Forelimb muscle (tissue), 1 donor: ENCODE measurements at places on chromosomes 1 and 21. TPM values are rescaled to one million over a fixed set of nuclear protein-coding genes. Genes with fewer than 3 reads are reported as not detected.
A peak's percentile ranks its signal among the peaks of the same experiment; 100 is the strongest.

- DNase-seq: no peak
These were observed 20.1 kb downstream of the FAAP20 start for GRCh38 chr1:2174348-2175054.

The CD164L2 gene
- polyA plus RNA-seq: not detected

DNA sequence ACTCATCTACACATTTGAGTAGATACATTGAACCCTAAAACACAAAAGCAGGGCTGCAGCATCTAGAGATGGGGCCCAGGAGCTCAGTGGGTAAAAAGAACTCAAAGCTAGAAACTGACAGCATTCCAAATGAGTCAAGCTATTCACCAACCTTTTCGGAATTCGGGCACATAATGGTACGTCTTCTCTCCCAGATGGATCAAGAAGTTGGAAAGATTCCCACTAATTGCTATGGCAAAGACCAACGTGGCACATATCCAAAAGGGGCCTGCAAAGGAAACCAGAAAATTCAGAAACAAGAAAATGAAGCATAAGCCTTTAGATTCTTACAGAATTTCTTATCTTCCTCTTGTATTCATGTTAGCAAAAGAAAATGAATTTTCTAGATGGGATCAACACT, 18.4 kb downstream of the YIPF1 start:
- DNase-seq: no peak

GRCh38 chr1:150281221-150281757, 1.1 kb upstream of the CIART start:
- no peak for DNase-seq

- DNase-seq: no peak
These were observed 23.0 kb downstream of the IQGAP3 start for GRCh38 chr1:156549390-156549789.

DNA sequence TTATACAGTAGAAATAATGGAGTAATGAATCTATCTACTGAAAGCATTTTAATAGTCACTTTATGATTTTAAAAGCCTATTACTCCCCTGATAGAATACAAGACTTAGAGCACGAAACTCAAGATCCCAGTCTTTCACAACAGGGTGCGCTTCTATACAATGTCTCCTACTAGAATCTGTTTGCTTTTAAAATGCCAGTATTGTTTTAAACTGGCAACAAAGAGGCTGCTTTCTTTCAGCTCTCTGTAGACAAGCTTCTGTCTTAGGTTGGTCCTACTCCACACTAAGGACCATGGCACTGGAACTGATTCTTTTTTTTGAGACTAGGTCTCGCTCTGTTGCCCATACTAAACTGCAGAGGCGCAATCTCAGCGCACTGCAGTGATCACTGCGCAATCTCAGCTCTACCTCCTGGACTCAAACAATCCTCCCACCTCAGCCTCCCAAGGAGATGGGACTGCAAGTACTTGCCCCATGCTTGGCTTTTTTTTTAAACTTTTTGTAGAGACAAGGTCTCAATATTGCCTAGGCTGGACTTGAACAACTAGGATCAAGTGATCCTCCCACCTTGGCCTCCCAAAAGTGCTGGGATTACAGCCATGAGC, 4.8 kb downstream of the DCAF8 start:
- no peak for DNase-seq

The GBP2 gene
- 0.63 TPM for polyA plus RNA-seq

DNA sequence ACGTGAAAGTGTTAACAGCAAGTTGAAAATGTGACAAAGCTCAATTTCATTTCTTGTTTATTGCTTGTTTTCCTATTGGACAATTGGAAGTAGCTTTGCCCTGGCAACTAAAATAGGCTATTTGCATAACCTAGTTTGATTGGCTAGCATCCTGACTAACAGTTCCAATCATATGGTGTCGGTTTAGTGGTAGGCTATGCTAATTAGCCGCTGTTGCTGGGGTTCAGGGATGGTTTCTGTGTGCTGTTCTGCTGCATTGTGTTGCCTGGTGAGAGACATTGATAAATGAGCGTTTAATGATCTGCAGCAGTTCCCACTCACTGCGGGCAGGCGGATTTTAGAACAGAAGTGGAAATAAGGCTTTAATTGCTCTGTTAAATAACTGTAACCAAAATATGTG, 68.5 kb downstream of the DYRK1A start:
- peak; percentile 94 for DNase-seq

The ATP6V1G3 gene
- polyA plus RNA-seq: not detected

- DNase-seq: no peak
These were observed 7.3 kb upstream of the TINAGL1 start for GRCh38 chr1:31568895-31569595.

DNA sequence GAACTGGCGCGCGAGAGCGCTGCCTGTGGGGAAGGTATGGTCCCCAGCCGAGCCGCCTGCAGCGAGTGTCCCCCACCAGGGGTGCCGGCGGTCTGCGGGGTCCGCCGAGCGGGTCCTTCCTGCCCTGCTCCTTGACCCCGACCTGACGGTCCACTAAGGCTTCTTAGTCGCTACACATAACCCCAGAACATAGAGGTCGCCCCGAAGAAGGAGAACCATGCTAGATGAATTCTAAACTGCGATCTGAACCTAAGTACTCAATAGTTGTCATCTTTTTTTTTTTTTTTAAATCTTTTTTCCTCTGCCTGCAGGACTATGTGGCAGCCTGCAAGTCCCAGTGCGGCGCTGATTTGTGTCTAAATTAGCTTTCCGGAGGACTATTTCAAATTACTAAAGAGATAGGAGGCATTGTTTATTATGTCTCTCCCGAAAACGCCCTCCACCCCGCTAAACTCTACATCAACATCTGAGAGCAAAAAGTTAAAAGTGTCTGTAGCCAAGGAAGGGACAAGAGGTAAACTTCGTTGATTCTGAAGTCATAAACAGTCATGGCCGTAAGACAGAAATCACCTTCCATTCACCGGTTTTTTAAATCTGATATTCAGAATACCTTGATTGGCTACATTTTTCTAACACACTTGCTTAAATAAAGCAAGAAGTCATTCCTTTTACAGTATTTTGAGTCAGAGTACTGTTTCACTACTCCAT, 476 bp downstream of the AXDND1 start:
- DNase-seq: no peak

- no peak for DNase-seq
These were observed 1.1 kb upstream of the COL6A2 start for GRCh38 chr21:46096596-46097335.

DNA sequence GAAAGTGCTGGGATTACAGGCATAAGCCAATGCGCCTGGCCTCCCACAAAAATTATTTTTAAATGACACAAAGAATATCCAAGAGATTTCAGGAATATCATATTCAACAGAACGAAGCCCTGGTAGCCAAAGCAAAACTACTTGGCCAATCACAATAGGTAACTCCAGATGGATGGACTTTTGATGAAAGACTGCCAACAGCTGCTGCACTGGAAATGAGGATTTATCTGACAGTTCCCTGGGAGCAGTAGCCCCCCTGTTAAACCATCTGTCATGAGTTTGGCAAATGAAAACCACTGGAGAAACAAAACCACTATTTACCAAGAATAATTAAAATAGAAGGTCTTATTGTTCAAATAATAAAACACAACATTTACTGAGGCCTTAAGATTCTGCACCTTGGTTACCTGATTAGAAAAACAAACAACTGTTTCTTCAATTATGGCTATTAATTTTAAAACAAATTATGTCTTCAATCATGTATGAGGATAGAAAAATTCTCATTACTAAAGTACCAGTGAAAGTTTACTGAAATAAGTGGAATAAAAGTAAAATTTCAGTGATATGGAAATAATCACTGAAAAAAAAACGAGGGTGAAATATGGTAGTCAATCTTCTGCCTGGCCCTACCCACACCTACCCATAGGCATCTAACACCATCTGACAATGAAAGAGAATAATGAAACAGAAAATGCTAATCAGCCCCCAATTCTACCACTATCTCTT, 34.3 kb upstream of the PSMG1 start:
- no peak for DNase-seq

The TRAF3IP3 gene
- 3.1 TPM for polyA plus RNA-seq

GRCh38 chr1:229572286-229572685, 13.8 kb upstream of the ABCB10 start:
- DNase-seq: no peak

GRCh38 chr1:23108918-23109533, 59.6 kb downstream of the LUZP1 start:
- no peak for DNase-seq

- DNase-seq: no peak
These were observed 66.9 kb upstream of the NGF start for GRCh38 chr1:115404911-115405310.

DNA sequence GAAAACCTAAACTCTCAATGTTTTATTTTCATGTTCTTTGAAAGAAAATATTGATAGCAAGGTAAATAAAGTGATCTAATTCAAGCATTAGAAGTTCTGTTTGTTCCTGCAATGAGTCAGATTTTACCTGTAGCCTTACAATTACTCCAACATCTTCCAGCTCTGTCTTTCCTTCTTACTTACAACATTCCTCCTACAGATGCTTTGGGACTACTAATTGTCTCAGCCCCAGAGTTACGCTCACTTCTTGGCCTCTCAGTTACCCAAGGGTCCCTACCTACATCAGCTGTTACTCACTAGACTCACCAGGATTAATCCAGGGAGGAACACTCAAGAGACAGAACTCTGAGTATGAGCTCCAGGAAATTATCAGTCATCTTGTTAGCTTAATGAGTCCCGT, 26.4 kb downstream of the OR14A16 start:
- DNase-seq: no peak
